CD4-positive, alpha-beta T cell treated with Interleukin-15 for 4 hours (primary cell): ENCODE measurements at places on chromosomes 13 and 19.

DNA sequence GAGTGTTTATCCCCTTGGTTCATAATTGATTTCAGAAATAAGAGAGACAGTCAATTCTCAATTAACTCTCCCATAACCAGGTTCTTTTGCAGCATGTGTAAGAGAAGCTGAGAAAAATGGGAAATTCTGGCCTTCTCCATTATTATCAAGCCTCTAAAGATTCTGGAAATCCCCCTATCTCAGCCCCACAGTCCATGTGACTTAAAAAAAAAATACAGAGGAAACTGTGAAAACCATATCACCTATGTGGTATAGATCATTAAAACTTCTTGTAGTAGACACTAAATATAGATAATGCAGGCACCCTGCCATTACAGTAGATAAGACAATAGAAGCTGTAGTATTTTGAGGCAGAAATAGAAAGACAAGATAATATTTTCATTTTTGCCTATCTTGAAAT is 34.3 kb upstream of the SOHLH2 start:
- no peak for DNase-seq

DNA sequence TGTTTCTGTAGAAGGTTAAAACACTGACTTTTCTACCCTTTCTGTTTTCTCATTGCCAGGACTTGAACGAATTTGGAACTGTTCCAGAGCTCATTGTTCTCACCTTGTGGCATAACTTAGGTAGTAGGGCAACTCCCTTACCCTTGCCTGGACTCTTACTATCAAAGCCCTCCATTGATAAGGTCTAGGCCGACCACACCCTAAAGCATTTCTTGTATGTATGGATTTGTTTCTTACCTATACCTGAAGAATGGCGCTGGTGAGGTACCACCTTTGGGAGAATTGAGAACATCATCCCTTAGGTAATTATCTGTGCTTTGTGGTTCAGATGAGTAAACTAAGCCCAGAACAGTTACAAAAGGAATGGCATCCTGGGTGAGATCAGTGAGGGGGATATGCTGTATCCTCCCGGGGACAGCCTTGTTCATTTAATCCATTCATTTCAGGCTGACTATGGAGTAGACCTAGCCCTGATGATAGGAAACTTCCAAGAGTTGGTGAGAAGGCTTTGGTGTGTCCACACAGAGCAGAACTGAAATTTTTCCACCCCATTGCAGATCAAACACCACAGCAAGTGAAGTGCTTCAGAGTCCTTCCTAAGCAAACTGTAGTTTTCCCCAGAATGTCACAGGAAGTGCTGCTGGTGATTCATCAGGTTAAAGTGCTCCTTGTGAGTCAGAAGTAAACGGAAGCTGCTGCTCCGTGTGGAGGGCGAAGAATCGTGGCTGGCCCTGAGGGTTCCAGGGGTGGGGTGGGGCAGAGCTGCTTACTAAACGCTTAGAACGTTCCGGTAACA is 113.0 kb downstream of the TEX26 start:
- DNase-seq: peak; percentile 88

GRCh38 chr19:32817569-32818476 is 51.7 kb downstream of the SLC7A9 start:
- DNase-seq: no peak

DNA sequence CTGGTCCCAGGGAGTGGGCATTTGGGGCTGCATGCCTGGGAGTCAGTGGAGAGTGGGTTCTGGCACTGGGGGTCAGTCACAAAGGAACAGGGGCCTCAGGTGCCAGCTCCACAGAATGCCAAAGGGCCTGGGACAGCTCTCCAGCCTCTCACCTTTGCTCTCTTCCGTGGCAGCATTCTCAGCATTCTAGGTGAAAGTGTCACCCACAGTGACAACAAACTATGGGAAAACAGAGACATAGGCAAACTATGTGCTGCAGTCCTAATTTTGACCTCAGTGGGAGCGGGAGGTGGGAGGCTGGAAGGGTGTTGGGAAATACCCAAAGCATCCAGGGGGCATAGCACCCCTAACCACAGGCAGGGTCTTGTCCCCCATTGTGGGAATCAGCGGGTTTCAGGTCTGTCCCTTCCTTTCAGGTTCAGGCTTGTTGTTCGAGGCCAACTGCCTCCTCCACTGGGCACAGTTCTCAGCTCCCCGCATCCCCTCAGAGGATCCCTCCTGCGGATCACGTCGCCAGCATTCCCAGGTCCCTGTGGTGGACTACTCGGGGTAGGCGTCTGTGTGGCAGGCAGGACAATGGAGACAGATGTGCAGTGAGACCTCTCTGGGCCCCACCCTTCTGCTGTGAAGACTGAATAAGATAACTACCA is 52.4 kb downstream of the TSHZ3 start:
- no peak for DNase-seq

GRCh38 chr19:54877471-54877870 is 3.4 kb downstream of the FCAR start:
- no peak for DNase-seq

- DNase-seq: no peak
Observed at GRCh38 chr13:103188713-103189326, 122.6 kb upstream of the SLC10A2 start.

GRCh38 chr13:57552437-57552836 is 79.1 kb upstream of the PCDH17 start:
- DNase-seq: no peak

- no peak for DNase-seq
Observed at GRCh38 chr19:18446145-18446810, 8.3 kb upstream of the ISYNA1 start.

DNA sequence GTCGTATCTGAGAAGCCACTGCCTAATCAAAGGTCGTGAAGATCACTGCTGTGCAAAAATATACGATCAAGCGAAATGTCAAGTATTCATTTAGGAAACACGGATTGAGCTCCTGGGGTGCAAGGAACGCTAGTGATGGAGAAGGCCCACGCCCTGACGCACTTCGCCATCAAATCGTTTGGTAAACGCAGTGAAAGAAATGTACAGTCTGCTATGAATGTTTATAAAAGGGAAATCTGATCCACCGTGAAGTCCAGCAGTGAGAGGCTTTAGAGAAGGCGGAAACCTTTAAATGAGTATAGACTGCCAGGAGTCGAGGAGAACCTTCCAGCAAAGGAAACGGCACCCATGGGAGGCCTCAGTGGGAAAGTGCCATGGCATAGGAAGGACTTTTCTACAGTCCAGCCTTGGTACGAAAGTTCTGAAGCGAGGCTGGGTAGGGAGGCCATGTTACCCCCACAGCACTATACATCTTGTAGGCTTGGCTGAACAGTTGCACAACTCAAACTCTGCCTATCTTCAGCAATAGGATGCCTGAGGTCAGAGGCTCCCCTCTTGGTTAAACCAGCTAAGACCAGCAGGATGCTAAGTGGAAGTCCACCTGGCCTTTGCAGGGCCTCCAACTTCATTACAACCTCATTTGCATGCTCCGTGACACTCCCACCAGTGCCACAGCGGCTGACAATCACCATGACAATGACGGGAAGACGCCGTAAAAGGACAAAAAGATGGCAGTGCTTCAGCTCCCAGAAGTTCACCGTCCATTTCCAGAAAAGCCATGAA is 20.4 kb downstream of the PCID2 start:
- no peak for DNase-seq

- DNase-seq: no peak
Observed at GRCh38 chr19:33167438-33167837, 26.7 kb upstream of the LRP3 start.

- no peak for DNase-seq
Observed at GRCh38 chr13:111861766-111862366, 205.1 kb upstream of the SOX1 start.

DNA sequence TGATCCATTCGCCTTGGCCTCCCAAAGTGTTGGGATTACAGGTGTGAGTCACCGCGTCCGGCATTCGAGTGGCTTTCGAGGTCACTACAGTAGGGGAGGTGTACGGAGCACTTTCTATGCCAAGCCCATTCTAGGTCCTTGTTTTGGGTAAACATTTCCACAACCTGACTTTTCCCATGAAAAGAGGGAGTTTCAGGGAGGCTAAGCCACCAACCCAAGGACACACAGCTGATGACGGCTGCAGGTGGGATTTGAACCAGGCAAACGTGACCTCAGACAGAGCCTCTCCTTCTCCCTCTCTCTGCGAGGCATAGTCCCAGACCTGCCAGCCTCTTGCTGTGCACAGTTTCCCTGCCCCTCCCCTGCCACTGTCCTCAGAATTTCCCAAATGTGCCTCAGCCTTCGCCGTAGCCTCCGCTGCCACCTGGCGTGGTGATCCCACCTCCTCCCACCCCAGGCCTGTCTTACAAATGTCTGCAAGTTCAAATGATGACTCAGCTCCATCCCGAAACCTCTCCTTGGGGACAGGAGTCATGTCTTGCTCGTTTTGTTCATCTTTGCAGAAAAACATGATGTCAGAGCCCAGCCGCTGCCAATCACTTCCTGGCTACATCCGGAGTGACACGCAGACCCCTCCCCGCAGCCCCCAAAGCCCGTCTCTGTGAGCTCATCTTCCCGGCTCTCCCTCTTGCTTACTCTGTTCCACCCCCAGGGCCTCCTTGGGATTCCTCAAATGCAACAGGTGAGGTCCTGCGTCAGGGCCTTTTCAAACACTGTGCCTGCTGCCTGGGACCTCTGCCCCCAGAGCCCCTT is 6.6 kb upstream of the GADD45B start:
- no peak for DNase-seq

DNA sequence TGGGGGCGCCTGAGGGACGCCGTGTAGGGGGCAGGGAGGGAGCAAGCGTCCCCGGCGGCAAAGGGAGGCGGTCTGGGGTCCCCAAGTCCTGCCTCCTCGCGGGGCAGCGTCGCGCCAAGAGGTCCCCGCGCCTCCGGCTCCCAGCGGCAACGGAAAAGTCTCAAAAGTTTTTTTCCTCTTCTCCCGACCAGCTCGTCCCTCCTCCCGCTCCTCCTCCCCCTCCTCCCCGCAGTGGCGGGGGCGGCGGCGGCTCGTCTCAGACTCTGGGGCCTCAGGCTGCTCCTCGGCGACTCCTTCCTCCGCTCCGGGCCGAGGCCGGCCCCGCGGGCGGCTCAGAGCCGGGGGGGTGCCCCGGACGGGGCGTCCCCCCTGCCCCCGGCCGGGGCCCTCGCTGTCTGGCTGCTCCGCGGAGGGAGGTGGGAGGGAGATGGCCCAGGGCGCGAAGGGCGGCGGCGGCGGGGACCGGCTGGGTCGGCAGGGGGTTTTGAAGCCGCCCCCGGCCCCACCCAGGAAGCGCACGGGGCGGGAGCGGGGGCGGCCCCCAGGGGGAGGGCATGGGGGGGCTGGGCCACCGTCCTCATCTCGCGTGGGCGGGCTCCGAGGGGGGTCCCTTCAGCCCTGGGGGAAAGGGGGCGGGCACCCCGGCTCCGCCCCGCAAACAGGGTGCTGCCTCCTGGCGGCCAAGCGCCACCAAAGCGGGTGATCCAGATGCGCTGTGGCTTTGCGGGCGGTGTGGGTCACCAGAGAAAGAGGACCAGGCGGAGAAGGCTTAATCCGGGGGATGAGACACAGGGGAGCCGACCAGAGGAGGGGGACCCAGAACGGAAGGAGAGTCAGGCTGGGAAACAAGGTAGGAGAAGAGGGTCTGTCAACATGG is at the start of gene TGFB1:
TGFB1 (minus strand) TSS at position 457 of the 877 bp plus-strand sequence. CDS start 878 bp downstream, outside the sequence.
- DNase-seq: peak; percentile 96

DNA sequence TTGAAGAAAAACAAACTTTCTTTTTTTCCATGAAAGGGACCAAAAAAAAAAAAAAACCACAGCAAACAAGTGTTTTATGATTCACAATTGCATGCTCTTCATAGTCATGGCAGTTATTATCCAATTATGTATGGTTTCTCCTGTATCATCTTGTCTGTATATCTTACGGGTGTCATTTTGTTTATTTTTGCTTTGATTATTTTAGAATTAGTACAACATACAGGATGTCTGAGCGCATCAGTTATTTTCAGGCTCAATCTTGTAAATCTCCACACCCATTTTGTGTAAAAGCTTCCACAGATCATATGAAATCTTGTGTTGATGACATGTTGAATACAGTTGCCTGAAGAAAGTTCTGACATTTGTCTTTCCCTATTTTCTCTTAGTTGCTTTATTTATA is 280.3 kb downstream of the KLF5 start:
- no peak for DNase-seq

DNA sequence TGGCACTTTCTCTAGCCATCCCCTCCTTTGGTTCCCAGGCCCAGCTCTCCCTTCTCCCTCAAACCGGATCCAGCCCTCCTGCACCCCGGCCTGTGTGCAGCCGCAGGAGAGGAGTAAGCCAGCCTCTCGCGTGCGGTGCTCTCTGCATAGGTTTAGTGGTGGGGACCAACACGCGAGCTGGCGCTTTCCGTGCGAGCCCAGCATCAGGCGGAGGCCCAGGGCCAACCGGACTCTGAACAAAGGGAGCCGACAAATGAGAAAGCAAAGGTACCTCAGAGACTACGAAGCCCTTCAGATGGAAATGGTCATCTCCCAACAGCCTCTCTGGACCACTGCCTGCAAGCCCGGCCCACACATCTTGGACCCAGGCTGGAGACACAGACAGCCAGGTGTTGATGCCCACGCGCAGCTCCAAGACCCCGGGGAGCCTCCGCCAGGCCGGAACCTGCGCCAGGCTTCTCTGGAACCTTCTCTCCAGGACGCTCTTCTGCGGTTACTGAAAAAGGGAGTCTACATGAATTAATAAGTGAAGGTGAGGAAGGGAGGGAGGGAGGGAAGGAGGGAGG is 16.5 kb upstream of the LATS2 start:
- no peak for DNase-seq

DNA sequence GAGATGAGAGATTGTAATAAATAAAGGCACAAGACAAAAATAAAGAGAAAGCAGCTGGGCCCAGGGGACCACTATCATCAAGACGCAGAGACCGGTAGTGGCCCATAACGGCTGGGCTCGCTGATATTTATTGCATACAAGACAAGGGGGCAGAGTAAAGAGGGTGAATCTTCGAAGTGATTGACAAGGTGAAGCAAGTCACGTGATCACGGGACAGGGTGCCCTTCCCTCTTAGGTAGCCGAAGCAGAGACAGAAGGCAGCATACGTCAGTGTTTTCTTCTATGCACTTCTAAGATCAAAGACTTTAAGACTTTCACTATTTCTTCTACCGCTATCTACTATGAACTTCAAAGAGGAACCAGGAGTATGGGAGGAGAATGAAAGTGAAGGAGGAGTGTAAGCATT is 4.6 kb upstream of the PRKCG start:
- peak; percentile 63 for DNase-seq

DNA sequence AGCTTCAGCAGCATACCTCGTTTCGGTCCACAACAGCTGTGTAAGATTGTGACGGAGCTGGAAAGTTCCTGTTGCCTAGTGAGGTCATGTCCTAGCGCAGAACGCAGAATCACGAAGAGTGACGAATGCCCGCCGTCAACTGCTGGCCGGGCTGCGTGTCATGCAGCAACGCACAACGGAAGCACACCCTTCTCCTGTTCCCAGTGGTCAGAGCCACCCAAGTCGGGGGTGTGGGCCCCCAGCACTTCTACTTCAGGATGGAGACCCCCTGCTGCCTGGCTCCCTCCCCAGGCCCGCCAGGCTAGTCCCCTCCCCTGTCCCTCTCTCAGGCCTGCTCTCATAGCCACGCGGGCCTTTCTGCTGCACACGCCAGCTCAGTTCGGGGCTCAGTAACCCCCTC is 25.9 kb downstream of the C2CD4C start:
- no peak for DNase-seq

- DNase-seq: no peak
Observed at GRCh38 chr13:26022538-26023292, 29.1 kb downstream of the SHISA2 start.

- DNase-seq: no peak
Observed at GRCh38 chr13:98918771-98919170, 59.1 kb downstream of the DOCK9 start.

- DNase-seq: no peak
Observed at GRCh38 chr19:33629826-33630375, 8.1 kb downstream of the CHST8 start.

GRCh38 chr13:110217811-110218210 is 89.1 kb downstream of the COL4A1 start:
- DNase-seq: no peak

- DNase-seq: no peak
Observed at GRCh38 chr19:3684817-3685410, 15.4 kb downstream of the PIP5K1C start.
